ENCODE measurements at places on chromosomes 16 and 17.

DNA sequence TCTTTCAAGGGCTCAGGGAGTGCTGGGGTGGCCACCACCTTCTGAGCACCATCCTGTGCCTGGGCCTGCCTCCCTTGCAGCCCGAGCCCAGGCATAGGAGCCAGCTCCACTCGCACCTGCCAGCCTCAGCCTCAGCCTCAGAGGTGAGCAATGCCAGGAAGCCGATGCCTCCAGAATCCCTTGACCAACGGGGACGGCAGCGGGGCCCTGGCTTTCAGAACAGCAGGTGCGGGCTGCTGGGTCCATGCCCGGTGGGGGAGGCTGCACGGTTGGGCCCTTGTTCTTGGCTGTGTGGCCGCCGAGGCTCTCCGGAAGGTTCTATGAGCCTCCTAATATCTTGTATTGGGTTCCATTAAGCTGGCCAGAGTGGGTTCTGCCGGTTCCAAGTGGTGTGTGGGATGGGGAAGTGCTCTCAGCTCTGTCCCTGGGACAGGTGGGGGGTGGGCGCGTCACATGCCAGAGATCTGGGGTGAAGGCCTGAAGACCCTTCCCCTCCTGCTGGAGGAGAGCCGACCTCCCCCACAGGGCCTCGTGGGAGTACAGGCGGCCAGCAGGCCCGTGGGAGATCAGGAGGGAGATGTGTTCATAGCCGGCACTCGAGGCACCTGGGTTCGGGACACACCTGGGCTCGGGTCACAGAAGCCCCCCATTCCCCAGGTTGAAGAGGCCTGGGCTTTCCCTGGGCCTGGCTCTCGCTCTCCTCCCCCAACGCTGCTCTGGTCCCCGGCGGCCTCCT, 27.0 kb downstream of the NPTX1 start:
- DNase-seq: no peak

- no peak for DNase-seq
Observed at GRCh38 chr17:21174713-21175112, 39.2 kb downstream of the TMEM11 start.

GRCh38 chr16:57502048-57502775, 15.9 kb upstream of the DOK4 start:
- DNase-seq: no peak

DNA sequence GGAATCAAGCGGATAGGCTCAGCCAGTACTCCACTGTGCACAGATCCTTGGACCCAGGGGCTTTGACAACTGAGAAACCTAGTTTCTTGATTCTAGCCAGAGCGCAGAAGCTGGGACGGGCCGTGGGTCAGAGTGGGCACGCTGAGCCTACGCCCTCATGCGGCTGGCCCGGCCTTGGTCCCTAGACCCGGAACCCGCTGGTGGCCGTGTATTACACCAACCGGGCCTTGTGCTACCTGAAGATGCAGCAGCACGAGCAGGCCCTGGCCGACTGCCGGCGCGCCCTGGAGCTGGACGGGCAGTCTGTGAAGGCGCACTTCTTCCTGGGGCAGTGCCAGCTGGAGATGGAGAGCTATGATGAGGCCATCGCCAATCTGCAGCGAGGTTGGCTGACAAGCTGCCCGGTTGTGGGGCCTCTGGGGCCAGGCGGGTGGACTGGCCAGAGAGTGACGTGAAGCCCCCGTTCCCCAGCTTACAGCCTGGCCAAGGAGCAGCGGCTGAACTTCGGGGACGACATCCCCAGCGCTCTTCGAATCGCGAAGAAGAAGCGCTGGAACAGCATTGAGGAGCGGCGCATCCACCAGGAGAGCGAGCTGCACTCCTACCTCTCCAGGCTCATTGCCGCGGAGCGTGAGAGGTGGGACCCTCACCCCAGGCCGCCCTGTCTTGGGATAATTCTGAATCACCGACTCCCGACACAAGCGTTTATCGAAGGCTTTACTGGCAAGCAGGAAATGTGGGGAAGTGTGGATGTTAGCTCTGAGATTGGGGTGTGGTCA, 946 bp downstream of the STUB1 start:
- DNase-seq: no peak

DNA sequence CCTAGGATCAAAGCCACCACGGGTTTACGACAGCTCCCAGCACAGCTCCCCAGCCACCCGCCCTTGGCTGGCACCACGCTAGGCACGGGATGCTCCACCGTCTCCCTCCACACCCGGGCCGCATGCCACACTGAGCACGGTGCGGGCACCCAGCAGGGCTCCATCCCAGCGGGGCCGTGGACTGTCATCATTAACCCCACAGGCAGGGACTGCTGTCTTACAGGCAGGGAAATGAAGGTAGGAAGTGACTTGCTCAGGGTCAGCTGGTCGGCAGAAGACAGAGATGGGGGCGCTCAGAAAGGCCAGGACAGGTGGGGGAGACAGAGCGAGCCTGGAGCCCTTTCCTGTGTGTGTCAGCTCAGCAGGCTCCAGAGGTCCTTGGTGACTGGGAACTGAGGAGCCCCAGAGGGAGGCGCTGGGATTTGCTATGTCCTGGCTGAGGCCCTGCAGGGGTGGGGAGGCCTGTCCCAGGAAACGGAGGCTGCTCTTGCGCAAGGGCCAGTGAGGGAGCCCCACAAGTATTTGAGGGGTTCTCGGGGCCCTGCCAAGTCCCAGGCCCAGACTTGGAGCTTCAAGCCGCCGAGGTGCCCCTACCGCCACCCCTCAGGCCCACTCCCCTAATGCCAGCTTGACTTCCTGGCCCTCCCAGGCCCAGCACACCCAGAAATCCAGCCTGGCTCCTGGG, 3.2 kb downstream of the UBALD1 start:
- no peak for DNase-seq

DNA sequence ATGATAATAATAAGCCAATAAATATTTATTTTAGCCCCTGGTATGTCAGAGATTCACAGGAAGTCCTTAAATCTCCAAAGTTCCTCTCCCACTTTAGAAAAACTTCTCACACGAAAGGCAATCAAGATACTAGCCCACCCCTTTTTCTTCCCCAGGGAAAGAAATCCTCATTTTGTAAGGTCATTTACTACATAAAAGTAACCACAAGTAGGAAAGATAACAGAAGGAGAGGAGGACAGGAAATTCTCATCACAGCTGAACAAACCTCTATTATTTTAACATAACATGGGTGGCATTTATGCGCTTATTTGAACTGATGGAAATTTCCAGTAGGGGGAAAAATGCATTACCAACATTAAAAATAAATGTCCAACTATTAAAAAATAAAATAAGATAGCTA, 3.4 kb downstream of the FAM222B start:
- no peak for DNase-seq

- DNase-seq: no peak
Observed at GRCh38 chr16:87229230-87230188, 87.7 kb downstream of the C16orf95 start.

DNA sequence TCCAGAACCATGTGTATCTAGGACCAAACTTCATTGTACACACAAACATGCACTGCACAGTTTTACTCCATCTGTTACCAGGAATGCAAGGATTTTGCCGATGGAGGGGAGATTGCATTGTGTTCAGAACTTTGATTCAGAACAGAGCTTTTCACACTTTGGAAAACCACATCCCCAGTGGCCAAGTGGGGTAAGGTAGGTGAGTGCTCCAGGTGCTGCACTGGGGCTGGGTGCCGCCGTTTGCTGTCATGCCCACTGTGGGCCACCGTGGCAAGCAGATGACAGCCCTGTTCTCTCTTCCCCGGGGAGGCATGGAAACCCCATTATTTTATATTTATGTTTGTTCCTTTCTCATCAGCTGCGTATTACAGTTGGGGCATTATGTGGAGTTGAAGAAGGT, 29.3 kb upstream of the JPH3 start:
- DNase-seq: no peak

- DNase-seq: no peak
Observed at GRCh38 chr17:29577385-29578211, 9.1 kb downstream of the TP53I13 start.

GRCh38 chr16:14302031-14302398, 230.9 kb downstream of the MRTFB start:
- DNase-seq: no peak

DNA sequence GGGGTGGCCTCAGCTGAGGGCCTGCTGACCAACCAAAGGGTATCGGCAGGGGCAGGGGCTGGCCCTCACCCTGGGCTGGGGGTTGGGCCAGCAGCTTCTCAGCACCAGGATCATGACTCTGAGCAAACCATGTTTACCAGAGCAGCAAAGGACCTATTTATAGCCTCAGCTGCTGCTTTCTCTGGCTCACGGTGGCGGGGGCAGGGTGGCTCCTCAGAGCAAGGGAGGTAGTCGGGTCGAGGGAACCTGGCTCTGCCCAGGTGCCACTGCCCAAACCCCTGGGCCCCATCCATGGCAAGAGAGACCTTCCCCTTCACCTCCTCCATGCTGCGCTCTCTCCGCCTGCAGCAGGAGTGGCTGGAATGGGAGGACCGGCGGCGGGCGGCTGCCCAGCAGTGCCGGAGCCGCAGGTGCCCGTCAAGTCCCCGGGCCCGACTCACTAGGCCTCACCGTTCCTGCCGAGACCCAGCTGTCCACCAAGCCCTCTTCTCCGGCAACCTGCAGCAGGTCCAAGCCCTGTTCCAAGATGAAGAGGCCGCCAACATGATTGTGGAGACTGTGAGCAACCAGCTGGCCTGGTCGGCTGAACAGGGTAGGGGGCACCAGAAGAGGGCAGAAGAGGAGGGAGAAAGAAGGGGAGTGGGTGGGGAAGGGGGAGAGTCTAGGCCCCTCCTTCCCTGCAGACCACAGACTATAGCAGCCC, at the start of gene ASB16:
ASB16 (plus strand) TSS at position 206 of the 703 bp plus-strand sequence; CDS start at position 292, 86 bp downstream.
- DNase-seq: no peak

- no peak for DNase-seq
Observed at GRCh38 chr17:12136646-12137045, 116.0 kb downstream of the MAP2K4 start.

- no peak for DNase-seq
Observed at GRCh38 chr17:77018504-77018903, 122.3 kb upstream of the SEC14L1 start.
